ENCODE measurements at places on chromosomes 16 and 17. TPM values are rescaled to one million over a fixed set of nuclear protein-coding genes. Genes with fewer than 3 reads are reported as not detected.

- no peaks in the 10 kb centered on the region for H3K27me3 ChIP-seq
- H3K36me3 ChIP-seq = peaks cover 16% of the 10 kb centered on the region
- no peak overlapping the region for H3K27ac ChIP-seq
- no peak overlapping the region for H3K4me3 ChIP-seq
- DNase-seq = peak; percentile 37
Observed at GRCh38 chr16:56513972-56514371, 5.9 kb downstream of the BBS2 start.

GRCh38 chr17:60314423-60314822, 77.5 kb downstream of the USP32 start:
- H3K27me3 ChIP-seq = no peaks in the 10 kb centered on the region
- no peak overlapping the region for H3K4me3 ChIP-seq
- no peaks in the 10 kb centered on the region for H3K36me3 ChIP-seq
- no peaks in the 10 kb centered on the region for H3K4me1 ChIP-seq

GRCh38 chr16:55543472-55543871, 23.0 kb upstream of the CAPNS2 start:
- H3K36me3 ChIP-seq = no peaks in the 10 kb centered on the region
- no peaks in the 10 kb centered on the region for H3K27me3 ChIP-seq
- no peak for DNase-seq
- H3K4me1 ChIP-seq = no peaks in the 10 kb centered on the region

GRCh38 chr17:5672815-5673430, 88.6 kb upstream of the NLRP1 start:
- H3K27me3 ChIP-seq = no peaks in the 10 kb centered on the region
- no peak overlapping the region for H3K4me3 ChIP-seq
- no peaks in the 10 kb centered on the region for H3K4me1 ChIP-seq
- H3K36me3 ChIP-seq = no peaks in the 10 kb centered on the region
- DNase-seq = no peak

DNA sequence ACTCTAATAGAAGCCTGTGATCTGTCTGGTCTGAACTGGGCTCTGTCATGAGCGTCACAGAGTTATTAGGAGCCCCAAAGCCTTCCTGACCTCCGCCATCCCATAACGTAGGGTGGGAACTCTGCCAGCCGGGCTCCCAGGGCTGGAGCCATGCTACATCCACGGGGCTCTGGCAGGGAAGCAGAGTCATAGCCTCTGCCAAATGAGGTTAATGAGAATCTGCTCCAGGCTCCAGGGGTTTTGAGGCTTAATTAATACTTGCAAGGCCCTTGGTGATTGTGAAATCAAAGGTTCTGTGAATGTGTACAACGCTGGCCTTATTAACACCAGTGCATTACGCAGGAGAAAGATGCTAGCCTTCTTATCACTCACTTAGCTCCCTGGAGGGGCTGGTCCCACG, 42.4 kb upstream of the ZFP90 start:
- H3K4me1 ChIP-seq = no peaks in the 10 kb centered on the region
- H3K4me3 ChIP-seq = no peak overlapping the region
- no peaks in the 10 kb centered on the region for H3K36me3 ChIP-seq
- no peaks in the 10 kb centered on the region for H3K27me3 ChIP-seq

GRCh38 chr16:68331879-68332410, 21.1 kb downstream of the PRMT7 start:
- H3K36me3 ChIP-seq = peaks cover 46% of the 10 kb centered on the region
- H3K4me3 ChIP-seq = no peak overlapping the region
- peaks cover 16% of the 10 kb centered on the region for H3K4me1 ChIP-seq
- no peak for DNase-seq
- H3K27ac ChIP-seq = no peak overlapping the region
- no peaks in the 10 kb centered on the region for H3K27me3 ChIP-seq

GRCh38 chr16:56450275-56450985, 702 bp downstream of the NUDT21 start:
- H3K36me3 ChIP-seq = peaks cover 27% of the 10 kb centered on the region
- DNase-seq = no peak
- H3K4me3 ChIP-seq = peak overlapping the region; percentile 96
- H3K27ac ChIP-seq = peak overlapping the region; percentile 92
- peaks cover 42% of the 10 kb centered on the region for H3K4me1 ChIP-seq

- H3K4me3 ChIP-seq = no peak overlapping the region
- H3K27me3 ChIP-seq = no peaks in the 10 kb centered on the region
- H3K36me3 ChIP-seq = no peaks in the 10 kb centered on the region
Observed at GRCh38 chr16:23279721-23280153, 22.4 kb upstream of the SCNN1B start.

CASKIN2 gene
- 0.92 TPM for total RNA-seq

GRCh38 chr16:14268073-14268472, 197.0 kb downstream of the MRTFB start:
- H3K4me1 ChIP-seq = no peaks in the 10 kb centered on the region
- no peaks in the 10 kb centered on the region for H3K36me3 ChIP-seq
- DNase-seq = no peak
- H3K27ac ChIP-seq = no peak overlapping the region

- peak overlapping the region; percentile 84 for H3K27ac ChIP-seq
- H3K36me3 ChIP-seq = peaks cover 34% of the 10 kb centered on the region
- peaks cover 22% of the 10 kb centered on the region for H3K4me1 ChIP-seq
Observed at GRCh38 chr17:81683208-81683583, 401 bp downstream of the ARL16 start.

DNA sequence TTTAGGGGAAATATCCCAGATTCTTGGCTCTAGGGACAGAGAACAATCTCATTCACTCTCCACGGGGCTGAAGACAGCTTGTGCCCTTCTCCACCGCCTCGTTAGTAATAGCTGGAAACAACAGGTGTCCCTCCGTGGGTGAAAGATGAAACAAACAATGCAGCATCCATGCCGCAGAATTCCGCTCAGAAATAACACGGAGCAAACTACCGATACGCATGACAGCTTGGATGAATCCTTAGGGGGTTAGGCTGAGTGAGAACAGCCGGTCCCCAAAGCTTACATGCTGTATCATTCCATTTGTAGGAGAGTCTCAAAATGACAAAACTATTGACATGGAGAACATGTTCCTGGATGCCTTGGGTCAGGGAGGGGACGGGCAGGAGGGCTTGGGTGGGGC, 29.4 kb upstream of the CACNG1 start:
- H3K36me3 ChIP-seq = no peaks in the 10 kb centered on the region
- H3K4me1 ChIP-seq = no peaks in the 10 kb centered on the region
- no peaks in the 10 kb centered on the region for H3K27me3 ChIP-seq
- DNase-seq = no peak
- no peak overlapping the region for H3K4me3 ChIP-seq
- H3K27ac ChIP-seq = no peak overlapping the region

- no peaks in the 10 kb centered on the region for H3K4me1 ChIP-seq
- H3K36me3 ChIP-seq = no peaks in the 10 kb centered on the region
- H3K4me3 ChIP-seq = no peak overlapping the region
- H3K27me3 ChIP-seq = no peaks in the 10 kb centered on the region
- DNase-seq = no peak
Observed at GRCh38 chr17:61492759-61493526, 40.7 kb downstream of the TBX4 start.

DNA sequence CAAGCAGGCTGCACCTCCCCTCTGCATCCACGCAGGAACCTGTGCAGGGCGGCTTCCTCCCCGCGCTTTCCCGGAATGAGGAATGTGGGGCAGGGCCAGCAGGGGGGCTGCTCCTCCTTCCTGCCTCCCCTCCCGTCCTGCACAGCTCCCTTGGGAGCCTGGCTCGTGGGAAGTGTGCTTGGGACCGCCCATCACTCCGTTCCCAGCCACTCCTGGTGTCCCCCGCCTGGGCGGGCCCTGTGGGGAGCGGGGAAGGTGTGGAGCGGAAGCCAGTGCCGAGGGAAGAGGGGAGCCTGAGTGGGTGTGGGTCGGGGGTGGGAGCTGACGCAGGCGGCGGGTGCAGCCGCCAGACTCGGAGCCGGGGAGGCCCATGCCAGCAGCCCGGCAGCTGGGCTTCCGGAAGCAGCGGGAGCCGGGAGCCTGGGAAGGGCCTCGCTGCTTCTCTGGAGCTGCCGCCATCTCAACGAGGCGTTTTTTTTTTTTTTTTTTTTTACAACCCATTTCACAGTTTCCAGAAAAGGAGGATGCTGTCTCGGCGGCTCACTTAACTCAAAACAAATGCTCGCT, 24.1 kb downstream of the BAHCC1 start:
- DNase-seq = no peak
- no peaks in the 10 kb centered on the region for H3K36me3 ChIP-seq
- no peaks in the 10 kb centered on the region for H3K27me3 ChIP-seq
- H3K27ac ChIP-seq = no peak overlapping the region
- no peak overlapping the region for H3K4me3 ChIP-seq

GRCh38 chr16:20271893-20272292, 55.4 kb downstream of the GP2 start:
- no peak for DNase-seq
- H3K4me3 ChIP-seq = no peak overlapping the region
- no peaks in the 10 kb centered on the region for H3K27me3 ChIP-seq
- H3K36me3 ChIP-seq = no peaks in the 10 kb centered on the region
- no peaks in the 10 kb centered on the region for H3K4me1 ChIP-seq

- H3K27ac ChIP-seq = no peak overlapping the region
- H3K4me1 ChIP-seq = peaks cover 22% of the 10 kb centered on the region
- DNase-seq = no peak
- no peak overlapping the region for H3K4me3 ChIP-seq
Observed at GRCh38 chr17:42135664-42136653, 13.4 kb downstream of the HSPB9 start.

RNF167 gene
- 103 TPM for total RNA-seq

KRTAP4-4 gene
- not detected for total RNA-seq

- H3K4me3 ChIP-seq = no peak overlapping the region
- H3K27me3 ChIP-seq = no peaks in the 10 kb centered on the region
- H3K4me1 ChIP-seq = no peaks in the 10 kb centered on the region
- no peaks in the 10 kb centered on the region for H3K36me3 ChIP-seq
Observed at GRCh38 chr17:42924891-42925290, 24.3 kb downstream of the G6PC1 start.

GRCh38 chr16:10813099-10813455, 5.5 kb downstream of the TVP23A start:
- H3K4me1 ChIP-seq = no peaks in the 10 kb centered on the region
- no peak overlapping the region for H3K4me3 ChIP-seq

DNA sequence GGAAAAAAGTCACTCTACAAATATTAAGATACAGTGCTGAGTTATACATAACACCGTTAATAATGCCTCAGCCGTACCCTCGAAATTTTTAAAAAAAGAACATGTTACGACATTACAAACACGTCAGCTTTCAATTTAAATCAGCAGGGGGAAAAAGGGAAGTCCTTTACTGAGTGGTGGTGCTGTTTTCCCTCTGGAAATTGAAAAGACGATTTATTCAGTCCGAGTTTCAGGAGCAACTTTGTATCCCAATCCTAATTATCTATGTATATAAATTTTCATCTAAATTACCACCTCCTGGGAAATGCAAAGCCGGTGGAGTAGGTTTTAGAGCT, 1.3 kb downstream of the NETO2 start:
- no peaks in the 10 kb centered on the region for H3K36me3 ChIP-seq
- H3K4me1 ChIP-seq = peaks cover 15% of the 10 kb centered on the region
- peak overlapping the region; percentile 8 for H3K4me3 ChIP-seq
- no peaks in the 10 kb centered on the region for H3K27me3 ChIP-seq

- H3K27me3 ChIP-seq = no peaks in the 10 kb centered on the region
- peaks cover 3% of the 10 kb centered on the region for H3K4me1 ChIP-seq
- no peak for DNase-seq
- H3K27ac ChIP-seq = no peak overlapping the region
- H3K4me3 ChIP-seq = no peak overlapping the region
Observed at GRCh38 chr16:21986692-21987246, 14.1 kb downstream of the PDZD9 start.

DNA sequence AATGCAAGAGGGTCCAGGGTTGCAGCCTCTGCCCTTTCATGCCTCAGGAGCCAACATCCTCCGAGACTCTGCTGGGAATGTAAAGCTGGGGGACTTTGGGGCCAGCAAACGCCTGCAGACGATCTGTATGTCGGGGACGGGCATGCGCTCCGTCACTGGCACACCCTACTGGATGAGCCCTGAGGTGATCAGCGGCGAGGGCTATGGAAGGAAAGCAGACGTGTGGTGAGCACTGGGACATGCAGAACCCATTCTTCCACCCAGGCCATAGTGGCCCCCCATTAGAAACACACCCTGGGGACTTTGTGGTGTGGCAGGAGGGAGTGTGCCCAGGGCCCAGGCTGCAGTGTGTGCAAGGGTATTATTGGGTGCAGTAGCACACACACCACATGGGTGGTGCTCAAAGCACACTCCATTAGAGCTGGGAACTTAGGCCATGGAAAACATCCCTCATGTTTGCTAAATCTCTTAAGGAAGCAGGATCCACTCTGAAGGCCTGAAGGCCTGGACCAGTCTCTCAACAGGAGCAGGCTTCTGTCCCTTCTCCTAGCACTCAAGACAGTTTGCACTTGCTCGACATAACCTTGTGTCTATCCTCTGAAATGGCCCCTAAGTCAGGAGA, 7.6 kb downstream of the LIMD2 start:
- no peak for DNase-seq
- H3K27me3 ChIP-seq = no peaks in the 10 kb centered on the region

DNAH9 gene
- total RNA-seq = not detected

DNA sequence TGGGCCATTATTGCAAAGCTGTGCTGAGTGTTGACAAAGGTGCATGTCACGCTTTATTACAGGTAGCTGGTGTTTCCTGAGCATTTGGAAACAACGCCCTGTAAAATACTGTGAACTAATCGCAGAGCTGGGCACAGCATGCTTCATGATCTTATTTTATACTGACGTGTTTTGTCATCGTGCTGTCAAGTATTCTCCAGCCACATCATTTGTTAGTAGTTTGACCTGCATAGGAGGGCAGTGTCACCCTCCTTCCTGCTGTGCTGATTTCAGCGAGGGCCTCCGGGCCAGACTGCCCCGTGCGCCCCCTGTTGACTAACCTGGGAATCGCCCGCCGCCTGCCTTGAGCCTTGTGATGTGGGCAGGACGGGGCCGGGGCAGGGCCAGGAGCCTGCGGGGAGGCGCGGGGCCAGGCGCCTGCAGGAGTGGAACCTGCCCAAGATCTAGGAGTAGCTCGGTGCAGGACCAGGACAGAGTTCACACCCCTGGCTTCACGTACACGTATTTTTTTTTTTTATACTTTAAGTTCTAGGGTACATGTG, 820.7 kb downstream of the KCNJ18 start:
- H3K27ac ChIP-seq = no peak overlapping the region
- no peaks in the 10 kb centered on the region for H3K36me3 ChIP-seq
- no peak for DNase-seq
- no peaks in the 10 kb centered on the region for H3K4me1 ChIP-seq

MT1G gene
- total RNA-seq = not detected

DHRS7C gene
- not detected for total RNA-seq

DNA sequence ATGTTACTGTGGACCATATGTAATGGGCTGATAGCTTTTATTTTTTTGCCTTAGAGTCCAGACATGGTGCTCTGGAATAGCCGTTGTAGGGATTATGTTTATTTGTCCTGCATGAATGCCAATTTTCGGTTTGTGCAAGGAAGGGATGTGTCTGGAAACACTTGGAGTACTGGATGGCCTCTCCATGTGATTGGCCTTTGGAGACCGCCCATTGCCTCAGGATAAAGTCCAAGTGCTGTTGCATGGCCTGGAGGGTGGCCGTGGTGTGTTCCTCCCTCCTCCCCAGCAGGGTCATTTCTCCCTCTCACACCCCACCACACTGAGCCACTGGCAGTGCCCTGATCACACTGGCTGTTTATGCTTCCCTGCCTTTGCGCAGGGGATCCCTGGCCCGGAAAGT, 93.9 kb downstream of the MSI2 start:
- H3K27me3 ChIP-seq = no peaks in the 10 kb centered on the region
- H3K36me3 ChIP-seq = no peaks in the 10 kb centered on the region
- H3K4me1 ChIP-seq = peaks cover 16% of the 10 kb centered on the region
- H3K27ac ChIP-seq = no peak overlapping the region
- H3K4me3 ChIP-seq = no peak overlapping the region

GCGR gene
- not detected for total RNA-seq

OR1A1 gene
- not detected for total RNA-seq

CSF3 gene
- total RNA-seq = not detected

All from naive thymus-derived CD4-positive, alpha-beta T cell (primary cell).